ENCODE measurements at places on chromosomes 16 and 17.
A peak's percentile ranks its signal among the peaks of the same experiment; 100 is the strongest.

DNA sequence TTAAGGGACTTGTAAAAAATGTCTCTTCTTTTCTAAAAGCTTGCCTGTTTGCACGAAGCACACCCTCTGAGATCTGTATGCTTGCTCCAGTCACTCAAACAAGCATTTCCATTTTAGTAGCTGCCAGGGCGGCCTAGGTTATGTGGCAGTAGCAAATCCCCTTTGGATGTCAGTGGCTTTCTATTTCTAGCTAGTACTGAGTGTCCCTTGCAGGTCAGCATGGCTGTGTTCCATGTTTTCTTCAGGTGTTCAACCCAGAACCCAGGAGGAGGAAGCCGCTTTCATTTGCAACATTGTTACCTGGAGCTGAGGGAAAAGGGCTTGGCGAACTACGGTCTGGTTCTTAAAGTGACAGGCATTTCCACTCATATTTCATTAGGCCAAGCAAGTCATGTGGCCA is 36.4 kb downstream of the FOXL1 start:
- DNase-seq, result no peak

GRCh38 chr16:65648101-65648500 is 526.2 kb upstream of the CDH11 start:
- DNase-seq, result no peak

DNA sequence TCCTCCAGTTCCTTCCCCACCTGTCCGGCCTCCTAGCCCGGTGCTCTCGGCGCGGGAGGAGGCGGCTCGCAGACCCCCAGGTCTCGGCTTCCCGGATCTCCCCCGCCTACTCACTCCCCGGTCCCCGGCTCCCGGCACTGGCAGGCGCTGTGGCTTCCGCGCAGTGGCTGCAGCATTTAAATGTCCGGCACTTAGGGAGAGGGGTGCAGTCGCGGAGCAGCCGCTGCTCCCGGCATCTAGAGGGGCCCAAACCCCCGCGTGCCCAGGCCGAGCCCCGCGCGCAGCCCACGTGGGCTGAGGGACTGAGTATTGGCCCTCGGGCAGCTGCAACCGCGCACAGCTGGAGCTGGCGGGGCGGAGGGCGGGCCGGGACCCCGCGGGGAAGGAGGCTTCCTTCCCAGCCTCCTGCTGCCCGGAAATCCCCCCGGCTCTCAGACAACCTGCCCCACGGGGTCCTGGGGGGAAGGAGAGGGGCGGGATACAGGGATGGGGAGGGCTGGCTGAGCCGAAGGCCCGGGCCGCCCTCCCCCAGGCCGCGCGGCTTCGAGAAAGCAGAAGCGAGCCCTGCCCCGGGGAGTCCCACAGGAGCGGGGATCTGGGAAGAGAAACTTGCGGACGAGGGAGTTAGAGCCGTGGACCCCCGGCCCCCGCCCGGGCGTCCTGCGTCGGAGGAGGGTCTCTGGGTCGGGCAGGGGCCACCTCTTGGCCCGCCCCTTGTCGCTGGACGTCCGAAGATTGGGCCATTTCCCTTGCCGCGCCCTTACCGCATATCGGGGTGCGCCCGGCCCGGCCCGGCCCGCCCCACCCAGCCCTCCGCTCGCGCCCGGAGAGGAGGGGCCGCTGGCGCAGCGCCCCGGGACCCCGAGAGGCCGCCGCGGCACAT is at the start of gene MMP25:
Gene MMP25 (plus strand): TSS at position 804 of the 883 bp plus-strand sequence. CDS start 357 bp downstream, outside the sequence.
- DNase-seq, result no peak

- DNase-seq, result no peak
These were observed 7.0 kb upstream of the IL17C start for GRCh38 chr16:88631384-88631783.

GRCh38 chr17:1206026-1206777 is 26.4 kb upstream of the ABR start:
- no peak for DNase-seq

GRCh38 chr17:75335315-75335714 is 46.1 kb upstream of the SLC25A19 start:
- peak; percentile 2 for DNase-seq

- DNase-seq, result no peak
These were observed 17.6 kb upstream of the SSTR5 start for GRCh38 chr16:1054660-1055556.

DNA sequence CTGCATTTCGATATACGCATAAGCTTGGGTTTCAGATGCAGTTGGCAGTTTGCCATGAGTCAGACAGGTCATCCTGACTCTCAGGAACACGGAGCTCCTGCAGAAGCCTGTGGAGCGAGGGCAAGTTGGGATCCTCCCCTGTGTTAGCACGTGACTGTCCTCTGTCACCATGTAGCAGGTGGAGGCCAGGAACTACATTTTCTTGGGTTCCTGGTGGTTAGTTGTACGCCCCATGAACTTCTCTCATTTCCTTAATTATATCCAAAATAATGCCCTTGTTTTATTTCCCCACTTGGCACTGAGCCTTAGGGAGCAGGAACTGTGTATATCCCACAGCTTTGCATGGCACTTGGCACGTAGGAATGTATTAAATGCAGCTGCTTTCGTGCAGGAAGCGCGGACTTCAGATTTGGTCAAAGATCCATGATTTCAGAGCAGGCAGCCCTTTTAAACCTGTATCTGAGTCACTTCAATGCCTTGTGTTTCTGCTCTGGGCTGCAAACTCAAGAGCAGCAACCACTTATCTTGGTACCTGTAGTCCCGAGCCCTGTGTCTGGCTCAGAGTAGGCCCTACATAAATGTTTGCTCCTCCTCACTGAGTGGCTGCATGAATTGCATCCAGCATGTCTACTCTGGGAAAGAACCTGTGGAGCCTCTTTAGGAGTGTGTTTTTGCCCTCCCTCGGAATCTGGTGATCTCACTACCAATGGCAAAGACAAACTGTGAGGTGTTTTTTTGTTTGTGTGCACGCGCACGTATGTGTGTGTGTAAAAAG is 428.4 kb downstream of the MAF start:
- DNase-seq, result no peak

DNA sequence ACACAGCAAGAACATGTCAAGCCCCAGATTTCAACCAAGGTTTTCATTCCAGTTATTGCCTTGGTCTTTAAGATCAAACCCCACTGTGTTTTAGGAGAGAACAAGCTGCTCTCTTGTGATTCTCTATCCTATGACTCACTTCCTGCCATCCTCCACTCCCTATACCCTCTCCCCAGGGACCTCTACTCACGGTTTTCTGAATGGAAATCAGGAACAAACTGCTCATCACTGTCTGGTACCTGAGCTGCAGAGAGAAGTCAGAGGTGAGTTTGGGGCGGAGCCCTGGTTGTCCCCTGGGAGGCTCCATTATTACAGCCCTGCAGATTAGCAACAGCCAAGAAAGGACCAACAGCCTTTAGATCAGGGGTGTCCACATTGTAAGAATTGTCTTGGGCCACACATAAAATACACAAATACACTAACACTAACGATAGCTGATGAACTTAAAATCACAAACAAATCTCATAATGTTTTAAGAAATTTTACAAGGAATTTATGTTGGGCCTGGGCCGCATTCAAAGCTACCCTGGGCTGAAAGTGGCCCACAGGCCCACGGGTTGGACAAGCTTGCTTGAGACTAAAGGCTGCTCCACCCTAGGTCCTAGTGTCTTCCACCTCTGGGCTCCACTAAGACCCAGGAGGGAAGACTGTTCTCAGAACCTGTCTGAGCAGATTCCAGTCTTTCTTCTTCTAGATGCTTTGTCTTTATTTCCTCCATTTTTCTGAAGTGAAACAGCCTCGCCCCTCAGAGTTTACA is 9.7 kb downstream of the ETV4 start:
- DNase-seq, result no peak

- no peak for DNase-seq
These were observed 81.0 kb upstream of the HNF1B start for GRCh38 chr17:37825851-37826250.

GRCh38 chr17:47690121-47690520 is 3.8 kb upstream of the TBKBP1 start:
- DNase-seq, result no peak

- DNase-seq, result no peak
These were observed 22.1 kb downstream of the MYO18A start for GRCh38 chr17:29158096-29158487.

DNA sequence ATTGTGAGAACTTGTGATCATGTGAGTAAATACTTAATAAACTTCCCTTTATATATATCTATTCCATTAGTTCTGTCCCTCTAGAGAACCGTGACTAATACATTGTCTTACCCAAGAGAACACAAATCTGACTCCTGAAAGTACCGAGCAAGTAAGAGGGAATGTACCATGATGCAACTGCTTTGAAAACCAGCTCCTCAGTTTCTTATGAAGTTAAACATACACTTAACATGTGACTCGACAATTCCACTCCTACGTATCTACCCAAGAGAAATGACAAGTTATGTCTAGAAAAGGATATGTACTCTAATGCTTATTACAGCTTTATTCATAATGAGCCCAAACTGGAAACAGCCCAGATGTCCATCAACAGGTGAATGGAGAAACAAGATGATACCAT is 8.8 kb upstream of the GJD3 start:
- DNase-seq, result no peak

DNA sequence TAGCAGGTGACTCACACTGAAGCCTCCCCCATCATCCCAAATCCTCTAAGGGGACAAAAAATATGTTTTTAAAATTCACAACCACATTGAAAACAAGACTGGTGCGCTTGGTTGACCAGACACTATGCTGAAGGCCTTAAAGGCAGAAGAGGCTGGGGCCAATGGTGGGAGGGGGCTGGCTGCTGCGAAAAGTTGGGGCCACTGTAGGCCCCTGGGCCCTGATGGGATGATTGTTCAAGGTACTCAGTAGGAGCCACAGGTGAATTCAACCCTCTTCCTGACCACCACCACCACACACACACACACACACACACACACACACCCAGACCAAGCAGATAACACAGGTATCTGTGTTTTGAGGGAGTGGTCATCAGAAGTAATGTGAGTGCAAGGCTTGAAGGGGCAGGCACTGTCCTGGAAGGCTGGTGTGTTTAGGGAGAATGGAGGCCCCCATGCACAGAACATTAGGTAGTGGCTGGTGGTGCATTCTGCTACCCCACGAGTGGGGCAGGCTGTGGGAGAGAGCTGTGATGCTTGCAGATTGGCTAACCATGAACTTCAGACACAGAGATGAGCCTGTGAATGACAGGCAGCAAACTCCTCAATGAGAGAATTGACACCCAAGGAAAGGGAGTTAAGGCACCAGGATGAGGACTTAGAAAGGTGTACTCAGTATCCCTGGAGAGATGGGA is 55.0 kb downstream of the NT5M start:
- no peak for DNase-seq

- DNase-seq, result peak; percentile 92
These were observed 45.5 kb upstream of the CDC42EP4 start for GRCh38 chr17:73357318-73357717.

DNA sequence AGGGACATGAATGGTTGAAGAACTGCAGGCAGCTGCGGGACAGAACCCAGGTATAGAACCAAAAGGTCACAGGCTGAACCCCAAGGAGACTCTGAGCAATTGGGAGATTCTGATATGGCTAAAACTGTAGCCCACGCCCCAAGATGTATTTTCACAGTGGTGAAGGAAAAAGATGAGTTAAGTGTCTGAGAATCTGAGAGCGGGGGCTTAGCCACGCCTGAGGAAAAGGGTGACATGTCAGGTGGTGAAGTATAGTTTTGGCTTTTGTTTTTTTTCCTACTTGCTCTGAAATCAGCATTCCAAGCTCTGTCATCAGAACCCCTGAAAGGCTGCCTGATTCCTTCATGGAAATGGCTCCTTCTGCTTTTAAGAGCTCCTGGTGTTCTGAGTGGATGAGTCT is 73.3 kb downstream of the AKAP1 start:
- DNase-seq, result no peak

DNA sequence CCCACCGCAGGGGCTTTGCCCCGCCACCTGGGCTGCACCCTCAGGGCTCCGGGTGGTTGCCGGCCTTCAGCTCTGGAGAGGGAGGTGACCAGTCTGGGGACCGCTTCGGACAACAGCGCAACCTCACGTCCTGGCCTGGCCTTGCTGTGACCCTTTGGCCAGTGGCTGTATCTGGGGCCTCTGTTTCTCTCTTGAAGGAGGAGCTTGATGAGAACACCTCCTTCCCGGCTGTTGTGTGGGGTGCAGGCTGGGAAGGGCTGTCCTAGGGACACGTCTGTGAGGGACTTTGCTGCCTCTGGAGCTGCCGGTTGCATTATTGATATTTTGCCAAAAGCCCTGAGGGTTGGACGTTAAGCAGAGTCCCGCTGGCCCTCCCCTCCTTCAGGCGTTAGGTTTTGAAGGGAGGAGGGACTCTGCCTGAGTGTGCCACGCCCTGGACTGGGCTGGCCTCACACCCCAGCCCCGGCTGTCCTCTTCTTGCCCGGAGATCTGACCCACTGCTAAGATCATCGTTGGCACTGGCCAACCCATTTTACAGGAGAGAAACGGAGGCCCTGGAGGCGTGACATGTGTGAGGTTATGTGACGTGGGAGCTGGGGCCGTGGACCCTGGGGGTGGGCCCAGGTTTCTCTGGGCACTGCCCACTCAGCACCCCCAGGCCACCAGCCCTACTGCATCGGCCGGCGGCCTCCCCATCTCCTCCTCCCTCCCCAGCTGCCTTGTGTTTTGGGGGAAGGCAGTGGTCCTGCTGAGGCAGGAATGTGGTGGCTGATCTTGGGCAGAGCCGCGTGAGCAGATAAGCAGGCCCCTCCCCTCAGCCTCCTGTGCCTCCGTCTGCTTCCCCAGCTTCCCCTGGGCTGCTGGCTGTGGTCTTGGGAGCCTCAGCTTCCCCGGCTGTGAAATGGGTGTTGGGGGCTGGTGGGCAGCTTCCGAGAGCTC is 8.5 kb downstream of the ZFPM1 start:
- no peak for DNase-seq

GRCh38 chr17:65634533-65634932 is 73.1 kb upstream of the AXIN2 start:
- no peak for DNase-seq

- no peak for DNase-seq
These were observed 20.8 kb upstream of the NOL11 start for GRCh38 chr17:67696853-67697498.

DNA sequence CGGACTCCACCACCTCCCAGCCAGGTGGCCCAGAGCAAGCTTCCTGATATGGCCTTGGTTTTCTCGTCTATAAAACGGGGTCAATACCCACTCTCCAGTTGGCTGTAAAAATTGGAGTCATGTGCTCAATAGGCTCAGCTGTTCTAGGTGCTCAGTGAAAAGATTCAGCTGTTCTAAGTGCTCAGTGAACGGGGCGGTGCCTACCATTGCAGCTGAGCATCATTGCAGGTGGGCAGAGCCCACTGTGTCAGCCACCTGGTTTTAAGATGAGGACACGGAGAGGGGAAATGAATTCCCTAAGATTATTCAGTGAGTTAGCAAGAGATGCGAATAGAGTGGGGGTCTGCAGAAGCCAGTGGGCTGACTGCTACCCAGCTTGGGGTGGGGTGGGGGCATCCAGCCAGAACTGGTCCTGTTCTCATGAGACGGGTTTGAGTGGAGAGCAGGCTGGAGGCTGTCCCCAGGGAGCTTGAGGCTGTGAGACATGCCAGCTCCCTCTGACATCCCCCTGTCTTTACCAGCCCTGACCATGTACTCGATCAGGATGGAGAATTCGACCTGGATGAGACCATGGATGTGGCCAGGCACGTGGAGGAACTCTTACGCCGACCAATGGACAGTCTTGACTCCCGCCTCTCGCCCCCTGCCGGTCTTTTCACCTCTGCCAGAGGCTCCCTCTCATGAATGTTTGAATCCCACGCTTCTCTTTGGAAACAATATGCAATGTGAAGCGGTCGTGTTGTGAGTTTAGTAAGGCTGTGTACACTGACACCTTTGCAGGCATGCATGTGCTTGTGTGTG is 21.9 kb downstream of the STAT5A start:
- no peak for DNase-seq

- no peak for DNase-seq
These were observed 62.2 kb downstream of the MPRIP start for GRCh38 chr17:17104494-17104893.
